ENCODE measurements at places on chromosomes 5 and 9.

DNA sequence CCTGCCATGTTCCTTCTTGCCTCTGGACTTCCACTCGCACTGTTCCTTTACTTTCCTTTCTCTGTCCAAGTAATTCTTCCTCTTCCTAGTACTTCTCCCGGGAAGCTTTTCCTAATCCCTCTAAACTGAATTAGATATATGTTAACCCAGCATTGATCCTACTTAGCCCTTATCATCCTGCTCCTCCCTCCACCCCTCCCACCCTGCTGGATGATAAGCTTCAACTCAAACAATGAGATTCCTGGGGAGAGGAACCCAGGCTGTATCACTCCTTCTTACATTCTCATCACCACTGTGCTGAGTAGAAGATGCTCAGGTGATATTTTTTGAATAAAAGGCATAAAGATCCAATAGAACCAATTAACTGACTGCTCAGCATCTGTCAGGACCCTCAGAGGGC, 45.7 kb downstream of the CDK5RAP2 start:
- DNase-seq, result no peak

DNA sequence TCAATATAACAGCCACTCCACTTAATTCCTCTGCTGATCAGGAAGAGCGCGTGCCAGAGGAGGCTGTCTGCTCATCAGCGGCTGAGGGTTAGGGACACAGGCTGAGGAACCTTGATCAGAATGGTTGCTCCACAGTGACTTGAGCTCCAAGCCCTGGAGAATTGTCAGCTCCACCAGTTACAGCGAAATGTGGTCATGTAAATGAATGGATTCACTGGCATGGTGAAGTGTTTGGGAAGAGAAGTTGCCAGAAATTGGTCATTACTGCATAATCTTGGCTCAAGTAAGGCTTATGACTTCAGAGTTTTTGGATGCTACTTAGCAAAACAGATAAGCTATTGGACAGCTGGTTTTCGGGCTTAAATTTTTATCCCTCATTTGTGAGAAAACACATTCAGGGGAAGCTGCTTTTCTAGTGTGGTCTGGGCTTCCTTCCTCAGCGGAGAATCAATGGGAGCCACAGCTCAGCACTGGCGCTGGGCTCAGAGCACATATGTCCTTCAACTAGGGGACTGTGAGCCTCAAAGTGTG, 65.0 kb downstream of the PRRT1B start:
- no peak for DNase-seq

DNA sequence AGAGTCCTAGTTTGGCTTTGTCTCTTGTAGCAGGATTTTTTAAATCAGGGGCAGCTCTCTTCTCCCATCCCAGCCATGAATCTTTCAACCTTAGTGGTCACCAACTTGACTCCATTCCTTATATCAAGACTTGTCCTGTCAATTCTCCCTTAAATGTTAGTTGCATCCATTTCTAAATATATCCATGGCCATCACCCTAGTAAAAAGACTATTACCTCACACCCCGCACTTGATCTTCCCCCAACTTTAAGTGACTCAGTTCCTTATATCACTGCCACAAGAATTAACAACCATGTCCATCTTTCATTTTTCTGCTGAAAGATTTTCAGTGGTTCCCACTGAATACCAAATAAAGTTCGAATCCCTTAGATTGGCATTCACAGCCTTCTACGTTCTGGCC, 67.0 kb downstream of the STX17 start:
- DNase-seq, result no peak

GRCh38 chr5:178196986-178197385, 7.3 kb upstream of the HNRNPAB start:
- no peak for DNase-seq

- DNase-seq, result no peak
Observed at GRCh38 chr5:78929833-78930232, 55.3 kb downstream of the ARSB start.

- DNase-seq, result peak; percentile 64
Observed at GRCh38 chr9:130707225-130707976, 13.8 kb downstream of the EXOSC2 start.

- no peak for DNase-seq
Observed at GRCh38 chr5:76958991-76959767, 6.3 kb downstream of the CRHBP start.

GRCh38 chr5:67617051-67617450, 420.5 kb upstream of the CD180 start:
- no peak for DNase-seq

DNA sequence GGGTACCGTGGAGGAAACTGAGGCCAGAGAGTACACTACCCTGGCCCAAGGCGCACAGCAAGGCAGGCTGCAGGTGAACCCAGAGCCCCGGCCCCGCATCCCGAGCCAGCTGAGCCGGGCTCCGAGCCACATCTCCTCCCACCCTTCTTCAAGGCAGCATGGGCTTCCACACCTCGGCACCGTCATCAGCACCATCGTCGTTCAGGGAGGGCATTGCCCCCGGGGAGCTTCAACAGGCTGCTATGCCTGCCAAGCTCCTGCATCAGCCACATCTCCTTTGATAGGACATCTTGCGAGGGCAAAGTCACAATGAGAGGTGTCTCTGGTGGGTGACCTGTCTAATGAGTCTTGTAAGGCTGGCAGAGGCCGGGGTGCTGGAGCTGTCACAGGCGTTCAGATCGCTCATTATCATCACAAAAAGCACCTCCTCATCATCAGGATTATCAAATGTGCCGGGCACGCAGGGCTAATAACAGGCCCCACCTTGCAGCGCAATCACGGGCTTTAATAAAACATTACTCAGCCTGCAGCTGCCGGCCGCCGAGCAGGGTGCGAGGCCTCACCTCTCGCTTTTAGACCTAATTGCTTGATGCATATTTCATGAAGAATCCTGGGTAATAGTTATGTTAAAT, 20.0 kb upstream of the SLC25A51 start:
- DNase-seq, result no peak

DNA sequence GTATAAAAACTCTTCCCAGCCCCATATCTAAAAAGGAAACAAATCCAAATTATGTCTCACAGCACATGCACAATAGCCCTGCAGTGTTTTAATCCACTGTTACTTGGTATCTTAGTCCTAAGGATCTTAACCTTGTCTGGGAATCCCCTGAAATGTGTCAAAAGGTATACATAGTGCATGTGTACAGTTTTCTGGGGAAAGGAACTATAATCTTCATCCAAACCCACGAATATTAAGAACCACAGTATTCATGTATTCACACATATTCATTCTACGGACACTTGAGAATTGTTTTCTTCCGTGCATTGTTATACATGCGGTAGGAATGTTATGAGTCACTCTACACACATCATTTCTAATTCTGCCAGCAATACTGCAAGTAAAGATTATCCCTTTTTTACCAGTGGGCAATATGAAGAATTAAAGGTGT, 47.8 kb upstream of the SNX2 start:
- no peak for DNase-seq

GRCh38 chr5:109825450-109825849, 135.7 kb downstream of the MAN2A1 start:
- DNase-seq, result no peak

DNA sequence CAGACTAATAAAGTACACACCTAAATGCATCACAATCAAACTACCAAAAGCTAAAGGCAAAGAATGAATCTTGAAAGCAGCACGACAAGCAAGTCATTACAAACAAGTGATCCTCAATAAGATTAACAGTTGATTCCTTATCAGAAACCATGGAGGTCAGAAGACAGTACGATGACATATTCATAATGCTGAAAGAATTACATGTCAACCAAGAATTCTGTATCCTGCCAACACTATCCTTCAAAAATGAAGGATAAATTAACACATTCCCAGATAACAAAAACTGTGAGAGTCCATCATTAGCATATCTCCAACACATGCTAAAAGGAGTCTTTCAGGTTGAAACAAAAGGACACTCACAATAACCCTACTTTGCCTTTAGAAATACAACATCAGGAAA, 39.4 kb downstream of the NR3C1 start:
- DNase-seq, result no peak

DNA sequence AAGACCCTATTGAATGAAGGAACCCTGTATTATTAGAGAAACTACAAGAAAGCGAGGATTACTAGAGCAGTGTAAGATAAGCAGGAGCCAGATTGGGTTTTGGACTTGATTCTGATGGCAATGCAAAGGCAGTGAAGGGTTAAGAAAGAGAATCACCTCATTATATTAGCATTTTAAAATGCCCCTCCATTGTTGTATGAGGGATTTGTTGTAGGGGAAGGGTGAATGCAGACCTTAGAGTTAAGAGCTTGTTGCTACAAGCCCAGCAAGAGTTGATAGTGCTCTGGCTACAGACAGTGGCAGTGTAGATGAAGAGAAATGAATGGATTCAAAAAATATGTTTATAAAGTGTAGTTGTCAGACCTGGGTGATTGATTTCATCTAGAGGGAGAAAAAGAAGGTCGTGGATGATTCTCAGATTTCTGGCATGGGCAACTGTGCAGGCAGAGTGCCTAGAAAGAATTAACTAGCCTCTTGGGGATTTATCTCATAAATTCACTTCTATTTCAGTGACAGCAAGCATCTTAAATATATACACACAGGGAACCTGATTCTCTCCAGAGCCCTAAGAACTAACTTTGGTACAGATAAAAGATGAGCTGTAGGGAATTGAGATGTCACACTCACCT, 344.8 kb downstream of the ARRDC3 start:
- no peak for DNase-seq

DNA sequence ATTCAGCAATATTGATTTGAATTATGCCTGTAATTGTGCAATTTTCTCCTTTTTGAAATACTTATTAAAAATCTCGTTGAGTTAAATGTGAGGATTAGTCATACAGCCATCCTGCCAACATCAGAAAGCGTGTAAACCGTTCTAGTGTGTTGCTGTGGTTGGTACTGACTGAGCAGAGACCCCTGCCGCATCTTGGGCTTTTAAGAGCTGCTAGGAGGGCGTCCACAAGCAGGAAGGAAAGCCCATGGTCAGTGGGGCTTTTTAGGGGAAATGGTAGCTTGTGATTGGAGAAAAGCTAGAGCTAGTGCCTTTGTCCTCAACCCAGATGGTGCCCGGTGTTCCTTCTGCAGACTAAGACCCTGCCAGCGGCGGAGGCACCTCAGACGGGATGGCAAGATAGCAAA, 1.3 kb downstream of the SDHA start:
- peak; percentile 13 for DNase-seq

GRCh38 chr5:54610197-54610944, 92.8 kb downstream of the SNX18 start:
- peak; percentile 34 for DNase-seq

GRCh38 chr5:115626445-115626823, 598 bp upstream of the TMED7 start:
- DNase-seq, result no peak

DNA sequence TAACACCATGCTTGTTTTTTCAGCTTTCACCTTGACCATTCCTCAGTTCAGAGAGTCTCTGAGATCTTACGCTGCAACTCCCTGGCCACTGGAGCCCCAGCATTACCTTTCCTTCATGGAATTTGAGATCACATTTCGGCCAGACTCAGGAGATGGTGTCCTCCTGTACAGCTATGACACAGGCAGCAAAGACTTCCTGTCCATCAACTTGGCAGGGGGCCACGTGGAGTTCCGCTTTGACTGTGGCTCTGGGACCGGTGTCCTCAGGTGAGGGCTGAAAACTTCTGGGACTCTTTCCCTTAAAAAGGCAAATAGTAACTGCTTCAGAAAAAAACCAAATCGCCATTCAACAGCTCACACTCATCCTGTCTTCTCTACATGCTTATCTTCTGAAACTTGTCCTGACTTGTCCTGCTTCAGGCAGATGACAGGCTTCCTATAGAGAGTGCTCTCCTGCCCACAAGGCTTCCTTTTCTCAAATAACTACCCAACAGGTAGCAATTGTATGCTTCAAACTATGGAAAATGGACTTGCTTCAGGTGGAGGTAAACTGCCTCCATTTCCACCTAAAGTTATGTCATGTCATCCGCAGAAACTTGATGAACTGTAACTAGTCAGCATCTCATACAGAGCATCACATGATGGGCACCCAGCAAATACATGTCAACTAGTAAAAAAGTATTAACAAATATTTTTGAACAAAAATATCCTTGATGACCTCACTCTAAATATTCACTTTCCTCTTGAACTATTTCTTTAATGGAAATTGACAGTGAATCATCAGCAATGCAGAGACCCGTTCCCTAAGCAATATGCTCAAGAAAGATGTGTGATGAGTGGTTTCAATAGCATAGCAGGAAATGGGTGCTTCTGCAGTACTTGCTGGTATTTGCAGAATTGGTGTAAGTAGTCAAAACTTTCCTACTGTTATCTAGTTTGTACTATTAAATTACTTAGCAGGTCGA, 129.2 kb downstream of the LIFR start:
- DNase-seq, result no peak

DNA sequence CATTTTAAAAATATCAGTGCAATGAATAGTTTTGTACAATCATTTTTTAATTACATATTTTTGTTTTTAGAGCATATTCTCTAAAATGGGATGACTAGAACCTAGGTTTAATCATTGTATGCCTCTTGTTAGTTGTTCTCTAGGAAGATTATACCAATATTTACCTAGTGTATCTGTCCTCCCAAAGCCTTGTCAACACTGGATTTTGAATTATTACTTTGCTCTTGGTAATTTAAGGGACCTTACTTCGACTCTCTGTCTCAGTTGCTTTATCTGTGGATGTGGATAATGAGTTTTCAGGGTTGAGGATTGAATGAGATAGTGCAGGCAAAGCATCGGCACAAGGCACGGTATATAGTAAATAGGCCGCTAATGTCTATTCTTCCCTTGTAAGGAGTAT, 10.9 kb upstream of the PIP5K1B start:
- no peak for DNase-seq

- no peak for DNase-seq
Observed at GRCh38 chr9:24381205-24381604, 164.5 kb downstream of the IZUMO3 start.

DNA sequence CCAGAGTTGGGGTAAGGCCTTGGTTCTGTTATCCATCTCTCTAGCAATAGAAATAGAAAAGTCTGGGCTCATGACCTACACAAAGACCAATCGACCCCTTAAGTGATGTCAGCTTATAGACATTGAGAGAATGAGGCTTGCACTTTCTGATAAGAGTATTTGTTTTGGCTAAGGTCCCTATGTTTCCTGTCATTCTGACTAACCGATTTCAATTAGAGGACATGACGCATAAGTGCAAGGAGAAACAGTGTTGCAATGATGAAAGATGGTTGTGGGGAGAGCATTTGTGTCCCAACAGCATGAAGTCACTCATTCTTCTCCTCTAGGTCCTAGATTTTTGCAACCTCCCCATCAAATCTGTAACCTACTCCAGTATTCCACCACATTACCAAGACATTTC, 255.1 kb downstream of the MAT2B start:
- no peak for DNase-seq

GRCh38 chr9:124488641-124489210, 18.5 kb downstream of the NR5A1 start:
- no peak for DNase-seq
